ENCODE measurements at places on chromosomes 12 and 14.

- no peak overlapping the region for H3K4me3 ChIP-seq
- DNase-seq, result no peak
- H3K27me3 ChIP-seq, result no peaks in the 10 kb centered on the region
Measured at GRCh38 chr14:72186523-72186922, 254.3 kb downstream of the RGS6 start.

- no peak overlapping the region for H3K4me3 ChIP-seq
- peaks cover 4% of the 10 kb centered on the region for H3K4me1 ChIP-seq
- peak; percentile 75 for DNase-seq
- peaks cover 2% of the 10 kb centered on the region for H3K36me3 ChIP-seq
Measured at GRCh38 chr12:121443193-121443870, 43.4 kb downstream of the RNF34 start.

- H3K4me1 ChIP-seq, result no peaks in the 10 kb centered on the region
- no peak for DNase-seq
- H3K27ac ChIP-seq, result no peak within 1 kb of the TSS
- H3K27me3 ChIP-seq, result no peaks in the 10 kb centered on the region
- no peak within 1 kb of the TSS for H3K4me3 ChIP-seq
Measured at GRCh38 chr12:69348162-69348938, at the start of gene LYZ. Gene LYZ (plus strand): TSS chr12:69348381. CDS start chr12:69348409, 28 bp downstream.

- DNase-seq, result no peak
- H3K27ac ChIP-seq, result no peak overlapping the region
- H3K4me3 ChIP-seq, result no peak overlapping the region
- H3K27me3 ChIP-seq, result no peaks in the 10 kb centered on the region
Measured at GRCh38 chr14:37051153-37051552, 121.3 kb downstream of the SLC25A21 start.

DNA sequence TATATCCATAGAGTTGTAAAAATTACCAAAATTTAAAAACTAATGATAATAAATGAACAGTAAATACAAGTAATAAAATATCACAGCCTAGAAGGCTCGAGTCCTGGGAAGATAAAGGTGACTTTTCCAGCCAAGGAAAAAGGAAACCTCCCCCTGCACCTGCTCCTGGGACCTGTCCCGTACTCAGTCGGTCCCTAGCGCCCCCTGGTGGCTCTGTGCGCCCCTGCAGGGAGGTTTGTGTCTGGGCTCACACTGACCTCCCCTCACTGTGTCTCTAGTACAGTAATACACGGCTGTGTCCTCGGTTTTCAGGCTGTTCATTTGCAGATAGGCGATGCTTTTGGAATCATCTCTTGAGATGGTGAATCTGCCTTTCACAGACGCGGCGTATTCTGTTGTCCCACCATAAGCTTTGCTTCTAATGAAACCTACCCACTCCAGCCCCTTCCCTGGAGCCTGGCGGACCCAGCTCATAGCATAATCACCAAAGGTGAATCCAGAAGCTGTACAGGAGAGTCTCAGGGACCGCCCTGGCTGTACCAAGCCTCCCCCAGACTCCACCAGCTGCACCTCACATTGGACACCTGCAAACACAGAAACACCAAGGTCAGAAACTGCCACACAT, 1030.4 kb downstream of the TMEM121 start:
- no peak overlapping the region for H3K4me3 ChIP-seq
- peak; percentile 82 for DNase-seq
- H3K27me3 ChIP-seq, result peaks cover 11% of the 10 kb centered on the region
- no peaks in the 10 kb centered on the region for H3K4me1 ChIP-seq
- no peak overlapping the region for H3K27ac ChIP-seq

DNA sequence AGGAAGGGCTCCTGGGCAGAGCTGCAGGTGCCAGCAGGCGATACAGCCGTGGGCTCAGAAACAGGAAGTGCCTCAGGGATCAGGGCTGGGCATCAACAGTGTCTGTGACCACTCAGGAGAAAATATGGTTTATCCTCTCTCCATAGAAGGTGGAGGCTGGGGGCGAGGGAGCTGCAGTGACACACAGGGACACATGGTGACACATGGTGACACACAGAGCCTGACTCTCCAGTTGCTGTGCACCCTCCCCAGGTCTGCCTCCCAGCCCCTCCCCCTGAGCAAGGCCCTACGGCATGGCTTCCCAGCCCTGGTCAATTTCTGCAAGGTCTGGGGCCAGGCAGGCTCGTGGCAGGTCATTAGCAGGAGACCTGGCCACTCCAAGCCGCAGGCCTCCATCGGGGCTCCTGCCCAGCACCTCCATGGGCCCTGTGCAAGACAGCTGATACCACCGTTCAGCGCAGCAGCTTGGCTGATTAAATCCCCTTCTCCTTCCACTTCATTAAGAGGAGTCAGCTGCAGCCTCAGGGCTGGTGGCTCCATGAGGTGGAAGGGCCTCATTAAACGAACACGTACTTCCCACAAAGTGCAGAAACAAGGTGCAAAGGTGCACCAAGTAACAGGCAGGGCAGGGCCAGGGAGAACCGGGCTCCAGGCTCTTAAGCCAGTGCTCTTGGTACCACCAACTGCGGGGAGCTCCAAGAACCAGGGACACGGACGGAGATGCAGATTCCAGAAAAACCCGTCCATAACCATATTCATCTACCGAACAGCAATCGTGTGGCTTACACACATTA, 60.7 kb downstream of the CCNK start:
- no peak overlapping the region for H3K4me3 ChIP-seq
- DNase-seq, result no peak
- H3K27ac ChIP-seq, result no peak overlapping the region
- H3K4me1 ChIP-seq, result peaks cover 10% of the 10 kb centered on the region

- no peaks in the 10 kb centered on the region for H3K27me3 ChIP-seq
- DNase-seq, result no peak
- no peak overlapping the region for H3K4me3 ChIP-seq
- no peaks in the 10 kb centered on the region for H3K4me1 ChIP-seq
- no peak overlapping the region for H3K27ac ChIP-seq
- H3K36me3 ChIP-seq, result no peaks in the 10 kb centered on the region
Measured at GRCh38 chr12:63977441-63977840, 132.9 kb downstream of the SRGAP1 start.

- no peaks in the 10 kb centered on the region for H3K36me3 ChIP-seq
- DNase-seq, result no peak
- no peaks in the 10 kb centered on the region for H3K4me1 ChIP-seq
- no peak overlapping the region for H3K27ac ChIP-seq
- peaks cover 4% of the 10 kb centered on the region for H3K27me3 ChIP-seq
Measured at GRCh38 chr12:91252341-91252740, 69.7 kb upstream of the DCN start.

- no peak for DNase-seq
- no peaks in the 10 kb centered on the region for H3K27me3 ChIP-seq
- H3K4me3 ChIP-seq, result no peak overlapping the region
- H3K4me1 ChIP-seq, result peaks cover 5% of the 10 kb centered on the region
- H3K36me3 ChIP-seq, result peaks cover 14% of the 10 kb centered on the region
Measured at GRCh38 chr14:67900231-67900630, 80.7 kb downstream of the RAD51B start.
